ENCODE measurements at places on chromosomes 11 and 22.

- peak; percentile 89 for DNase-seq
Observed at GRCh38 chr11:120511116-120511819, at the start of gene GRIK4. TSS of gene GRIK4 (plus strand) at chr11:120511748. CDS start at chr11:120660319, 148,571 bp downstream.

- peak; percentile 66 for DNase-seq
Observed at GRCh38 chr22:38177926-38178604, 3.6 kb downstream of the PLA2G6 start.

DNA sequence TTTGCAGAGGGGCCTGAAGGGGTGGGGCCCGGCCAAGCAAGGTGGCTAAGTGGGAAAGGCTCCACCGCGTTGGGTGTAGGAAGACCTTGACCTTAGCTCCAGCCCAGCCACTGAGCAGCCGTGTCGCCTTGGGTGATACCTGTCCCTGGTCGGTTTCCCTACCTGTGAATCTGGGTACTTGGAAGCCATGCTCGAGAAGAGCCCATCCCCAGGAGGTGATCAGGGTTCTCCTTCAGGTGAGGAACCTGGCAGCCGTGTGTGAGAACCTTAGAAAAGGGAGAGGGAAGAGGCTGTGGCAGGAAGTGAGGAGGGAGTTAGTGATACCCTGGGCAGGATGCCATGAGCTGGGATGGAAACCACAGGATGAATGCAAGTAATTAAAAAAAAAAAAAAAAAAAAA lies 21.6 kb downstream of the PPARA start:
- DNase-seq: no peak

- DNase-seq: peak; percentile 19
Observed at GRCh38 chr22:38141217-38141973, 30.9 kb upstream of the BAIAP2L2 start.

DNA sequence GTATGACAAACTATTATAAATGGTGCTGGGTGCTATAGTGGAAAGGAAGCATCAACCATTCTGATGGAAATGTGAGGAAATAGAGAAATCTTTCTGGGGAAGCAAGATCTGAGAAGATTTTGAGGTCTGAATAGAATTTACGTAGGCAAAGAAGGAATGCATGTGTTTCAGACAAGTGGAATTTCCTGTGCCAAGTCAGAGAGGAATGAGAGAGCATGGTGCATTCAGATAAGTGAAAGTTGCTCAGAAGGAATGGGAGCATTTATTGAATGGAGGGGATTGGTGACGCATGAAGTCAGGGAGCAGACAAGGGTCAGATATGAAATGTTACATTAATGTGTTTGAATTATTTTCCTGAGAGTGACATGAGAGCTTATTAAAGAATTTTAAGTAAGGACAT lies 725.5 kb downstream of the METTL15 start:
- no peak for DNase-seq

DNA sequence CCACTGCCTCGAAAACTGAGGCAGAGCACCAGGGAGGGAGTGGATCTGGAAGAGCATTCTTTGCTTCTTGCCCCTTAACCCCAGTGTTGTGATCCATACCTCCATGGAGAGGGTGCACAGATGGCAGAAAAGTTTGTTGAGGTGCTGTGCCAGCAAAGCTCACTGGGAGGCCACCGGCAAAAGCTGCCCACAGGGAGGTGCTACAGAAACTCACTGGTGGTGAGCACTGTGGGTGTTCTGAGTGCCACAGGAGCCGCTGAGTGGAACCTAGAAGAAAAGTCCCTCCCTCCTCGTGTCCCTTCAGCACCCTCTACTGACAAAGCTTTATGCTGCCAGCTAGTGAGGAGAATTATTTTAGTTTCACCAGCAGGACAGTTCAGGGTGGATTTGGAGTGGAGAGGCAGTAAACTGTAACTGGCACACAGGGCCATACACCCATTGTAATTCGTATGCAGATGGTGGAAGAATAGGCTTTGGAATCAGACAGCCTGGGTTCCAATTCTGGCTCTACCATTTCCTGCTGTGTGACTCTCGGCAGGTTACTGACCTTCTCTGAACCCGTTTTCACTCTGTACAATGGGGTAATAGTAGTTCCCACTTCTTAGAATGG lies 84.6 kb downstream of the SWAP70 start:
- DNase-seq: no peak

GRCh38 chr11:59610289-59610688 lies 5.3 kb downstream of the OSBP start:
- no peak for DNase-seq

DNA sequence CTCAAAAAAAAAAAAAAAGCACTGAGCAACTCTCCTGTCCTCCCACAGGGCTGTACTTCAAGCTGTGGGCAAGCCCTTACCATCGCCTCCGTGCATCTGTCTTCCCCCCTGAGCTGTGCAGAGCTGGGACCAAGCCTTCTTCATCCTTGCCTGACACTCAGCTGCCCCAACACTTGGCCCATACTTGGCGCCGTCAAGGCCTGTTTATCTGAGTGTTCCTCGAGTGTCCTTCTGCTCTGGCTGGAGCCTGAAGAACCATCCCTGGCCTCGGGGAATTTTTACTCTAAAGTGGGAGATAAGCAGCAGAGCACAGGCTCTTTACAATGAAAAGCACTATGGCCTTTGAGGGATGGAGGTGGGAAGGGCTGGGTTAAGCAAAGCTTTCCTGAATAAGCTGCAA lies 1.6 kb upstream of the TIRAP start:
- no peak for DNase-seq

DNA sequence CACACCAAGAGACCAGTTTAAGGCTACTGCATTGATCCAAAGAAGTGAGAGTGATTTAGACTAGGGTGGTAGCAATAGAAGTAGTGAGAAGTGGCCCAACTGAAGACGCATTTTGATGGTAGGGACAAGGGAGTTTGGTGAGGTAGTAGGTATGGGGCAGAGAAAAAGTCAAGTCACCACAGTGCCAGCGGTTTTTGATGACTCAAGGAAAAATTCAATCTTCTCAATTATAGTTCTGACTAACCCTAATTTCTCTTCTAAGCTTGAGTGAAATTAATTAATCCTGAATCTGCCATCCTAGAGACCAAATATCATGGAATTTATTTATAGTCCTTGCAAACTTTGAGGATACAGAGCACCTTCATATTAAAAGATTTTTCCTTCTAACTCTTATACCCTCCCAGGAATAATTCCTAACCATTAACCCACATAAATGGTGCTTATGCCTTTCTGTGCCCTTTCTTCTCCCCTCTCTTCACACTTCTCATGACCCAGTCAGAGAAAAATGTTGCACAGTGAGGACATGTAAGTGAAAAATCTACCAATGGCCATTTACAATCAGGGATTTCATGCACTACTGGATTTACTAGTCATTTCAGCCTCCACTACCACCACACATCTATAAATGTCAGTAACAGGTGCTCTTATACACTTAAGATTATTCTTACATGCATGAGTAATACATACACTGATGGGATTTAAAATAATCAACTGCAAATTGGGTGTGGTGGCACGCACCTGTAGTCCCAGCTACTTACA lies 45.9 kb upstream of the ARHGAP32 start:
- no peak for DNase-seq

DNA sequence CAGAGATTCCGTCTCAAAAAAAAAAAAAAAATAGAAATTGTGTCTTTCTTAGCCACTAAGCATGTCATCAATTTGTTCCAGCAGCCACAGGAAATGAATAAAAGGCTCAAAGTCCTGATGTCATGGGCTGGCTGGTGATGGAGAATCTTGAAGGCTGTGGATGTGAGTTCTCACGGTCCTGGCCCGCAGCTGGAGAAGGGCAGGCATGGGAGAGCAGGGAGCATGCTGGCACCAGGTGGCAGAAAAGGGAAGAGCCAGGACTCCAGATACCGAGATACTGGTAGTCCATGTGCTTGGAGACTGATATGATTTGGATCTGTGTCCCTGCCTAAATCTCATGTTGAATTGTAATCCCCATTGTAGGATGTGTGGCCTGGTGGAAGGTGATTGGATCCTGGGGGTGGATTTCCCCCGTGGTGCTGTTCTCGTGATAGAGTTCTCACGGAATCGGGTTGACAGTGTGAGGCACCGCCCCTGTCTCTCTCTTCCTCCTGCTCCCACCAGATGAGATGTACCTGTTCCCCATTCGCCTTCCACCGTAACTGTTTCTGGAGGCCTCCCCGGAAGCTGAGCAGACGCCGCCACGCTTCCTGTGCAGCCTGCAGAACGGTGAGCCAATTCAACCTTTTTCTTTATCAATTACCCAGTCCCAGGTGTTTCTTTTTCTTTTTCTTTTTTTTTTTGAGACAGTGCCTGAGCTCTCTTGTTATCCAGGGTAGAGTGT lies 18.1 kb downstream of the MRGPRD start:
- no peak for DNase-seq

- DNase-seq: no peak
Observed at GRCh38 chr22:49112661-49113626, 714.7 kb downstream of the BRD1 start.

GRCh38 chr22:37345863-37346504 lies 63.7 kb downstream of the CYTH4 start:
- no peak for DNase-seq

DNA sequence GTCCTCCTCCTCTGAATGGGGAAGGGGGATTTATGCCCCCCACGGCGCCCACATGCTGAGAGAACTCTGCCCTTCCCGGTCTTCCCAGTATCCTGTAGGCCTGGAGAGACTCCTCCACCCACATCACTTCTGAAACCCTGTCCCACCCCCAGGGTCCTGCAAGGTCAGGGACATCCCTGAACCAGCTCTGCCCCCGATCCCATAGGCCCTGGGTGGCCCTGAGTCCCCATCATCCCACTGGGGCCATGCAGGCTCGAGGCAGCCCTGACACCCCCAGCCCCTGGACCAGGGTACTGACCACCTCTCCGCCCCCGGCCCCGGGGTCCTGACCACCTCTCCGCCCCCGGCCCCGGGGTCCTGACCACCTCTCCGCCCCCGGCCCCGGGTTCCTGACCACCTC lies 11.7 kb downstream of the B4GALNT4 start:
- no peak for DNase-seq

DNA sequence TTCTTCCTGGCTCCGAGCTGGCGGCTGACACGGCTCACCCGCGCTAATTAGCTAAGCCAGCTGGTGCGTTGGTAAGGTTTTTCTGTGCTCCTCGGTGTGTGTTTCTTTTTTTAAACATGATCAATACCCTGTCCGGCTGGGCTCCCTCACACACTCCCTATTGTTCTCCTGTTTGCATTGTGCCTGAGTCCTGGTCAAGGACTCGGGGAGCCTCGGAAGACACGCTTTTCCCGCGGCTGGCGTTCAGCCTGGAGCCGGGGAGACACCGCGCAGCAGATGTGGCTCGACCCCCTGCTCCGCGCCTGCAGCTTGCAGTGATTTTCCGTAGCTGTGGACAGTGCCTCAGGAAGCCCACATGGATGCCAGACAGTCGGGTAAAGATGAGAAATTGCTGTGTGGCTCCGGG lies 454.9 kb upstream of the CADM1 start:
- no peak for DNase-seq

DNA sequence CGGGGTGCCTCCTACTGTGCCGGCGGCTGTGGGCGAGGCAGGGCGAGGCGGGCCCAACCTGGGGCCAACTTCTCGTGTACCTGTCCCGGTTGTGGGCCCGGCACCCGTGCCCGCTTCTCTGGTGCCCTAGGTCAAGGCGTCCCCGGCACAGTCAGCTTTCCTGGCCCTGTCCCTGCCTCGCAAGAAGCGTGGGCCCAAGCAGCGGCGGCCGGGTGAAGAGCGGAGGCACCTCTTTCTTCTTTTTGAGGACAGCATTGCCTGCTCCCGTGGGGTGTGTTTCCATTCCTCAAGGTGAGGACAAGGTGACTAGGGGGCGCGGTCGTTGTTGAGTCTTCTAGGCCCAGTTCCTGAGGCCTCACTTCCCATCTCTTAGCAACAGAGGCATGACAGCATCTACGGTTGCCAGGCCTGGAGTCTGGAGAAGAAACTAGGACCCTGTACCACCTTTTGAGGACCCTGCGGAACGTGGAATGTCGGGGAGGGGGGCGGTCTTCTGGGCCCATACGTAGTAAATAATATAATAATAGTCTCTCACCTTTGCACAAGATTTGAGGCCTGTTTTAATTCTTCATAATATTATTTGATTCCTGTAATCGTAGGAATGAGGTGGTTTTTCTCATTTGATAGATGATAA lies 418 bp downstream of the ACO2 start:
- no peak for DNase-seq

DNA sequence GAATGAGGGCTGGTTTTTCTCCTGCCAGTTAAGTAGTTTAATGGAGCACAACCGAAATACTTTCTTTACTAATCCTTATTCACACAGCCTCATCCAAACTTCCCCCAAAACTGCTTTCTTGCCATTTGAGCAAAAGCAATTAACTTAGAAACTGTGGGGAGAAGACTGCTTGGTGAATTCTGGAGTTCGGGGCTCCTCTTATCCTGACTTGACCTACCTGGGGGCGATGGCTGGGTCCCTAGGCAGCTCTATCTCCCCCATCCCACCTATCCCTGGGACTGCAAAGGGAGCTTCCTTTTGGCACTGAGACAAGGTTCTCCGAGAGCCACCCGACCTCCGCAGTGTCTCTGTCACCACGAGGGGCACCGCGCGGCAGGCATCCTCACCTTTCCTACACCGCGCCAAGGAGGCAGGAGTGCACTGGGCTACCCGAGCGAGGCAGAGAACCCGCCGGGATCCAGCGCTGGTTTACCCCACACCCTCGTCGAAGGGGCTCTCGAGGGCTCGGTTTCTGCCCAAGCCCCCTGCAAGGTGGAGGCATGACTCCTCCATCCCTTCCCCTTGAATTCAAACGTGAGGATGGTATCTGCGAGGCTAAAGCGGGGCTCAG lies 759 bp downstream of the DESI1 start:
- peak; percentile 43 for DNase-seq

DNA sequence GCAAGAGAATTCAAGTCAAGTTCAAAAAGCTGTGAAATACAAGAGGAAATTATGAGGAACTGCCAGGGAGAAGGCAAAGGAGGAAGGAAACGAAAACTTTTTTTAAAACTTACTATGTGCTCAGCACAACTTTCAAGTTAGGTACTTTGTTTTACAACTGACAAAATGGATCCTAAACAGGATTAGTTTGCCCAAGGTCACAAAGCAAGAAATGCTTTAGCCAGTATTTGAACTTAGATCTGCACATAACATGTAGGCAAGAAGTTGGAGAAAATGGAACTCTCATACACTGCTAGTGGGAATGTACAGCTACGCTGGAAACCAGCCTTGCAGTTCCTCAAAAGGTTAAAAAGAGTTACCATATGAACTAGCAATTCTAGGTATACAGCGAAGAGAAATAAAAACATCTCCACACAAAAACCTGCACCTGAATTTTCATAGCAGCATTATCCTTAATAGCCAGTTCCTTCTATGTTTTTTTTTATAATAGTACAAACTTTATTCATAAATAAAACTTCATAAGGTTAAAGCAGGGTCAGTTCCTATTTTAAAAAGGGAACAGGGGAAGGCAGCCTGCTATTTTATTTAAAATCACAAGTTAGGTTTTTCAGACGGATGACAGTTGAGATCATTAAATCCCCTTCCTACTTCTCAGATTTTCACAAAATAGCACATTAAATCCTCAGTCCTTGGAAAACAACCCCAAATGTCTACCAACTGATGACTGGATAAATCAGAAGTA lies 19.2 kb downstream of the DDX6 start:
- DNase-seq: no peak

GRCh38 chr11:123682696-123683410 lies 28.4 kb upstream of the SCN3B start:
- no peak for DNase-seq

DNA sequence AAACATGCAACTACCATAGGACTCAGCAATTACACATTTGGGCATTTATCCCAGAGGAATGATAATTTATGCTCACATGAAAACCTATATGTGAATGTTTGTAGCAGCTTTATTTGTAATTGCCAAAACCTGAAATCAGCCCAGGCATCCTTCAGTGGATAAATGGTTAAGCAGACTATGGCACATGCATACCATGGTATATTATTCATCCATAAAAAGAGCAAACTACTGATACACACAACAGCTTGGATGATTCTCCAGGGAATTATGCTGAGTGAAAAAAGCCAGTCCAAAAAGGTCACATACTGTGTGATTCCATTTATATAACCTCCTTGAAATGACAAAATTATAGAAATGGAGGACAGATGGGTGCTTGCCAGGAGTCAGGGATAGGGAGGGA lies 86.7 kb downstream of the ALX4 start:
- no peak for DNase-seq

All from dorsolateral prefrontal cortex (tissue), 122 donors.